ENCODE measurements at places on chromosomes 2 and 18. TPM values are rescaled to one million over a fixed set of nuclear protein-coding genes. Genes with fewer than 3 reads are reported as not detected.

LRRTM1 gene
- not detected for total RNA-seq

ANKRD62 gene
- total RNA-seq = not detected

CYBRD1 gene
- total RNA-seq = 31.4 TPM

BUB1 gene
- total RNA-seq = 44.2 TPM

NAB1 gene
- total RNA-seq = 27.8 TPM

GALM gene
- total RNA-seq = 17.2 TPM

SEPTIN2 gene
- 264 TPM for total RNA-seq

GLI2 gene
- total RNA-seq = 16.6 TPM

BMP10 gene
- total RNA-seq = not detected

RESP18 gene
- total RNA-seq = not detected

AGXT gene
- total RNA-seq = not detected

AMER3 gene
- total RNA-seq = not detected

GPR17 gene
- total RNA-seq = 0.10 TPM

NEB gene
- total RNA-seq = 0.20 TPM

MRO gene
- total RNA-seq = 0.26 TPM

KCNE4 gene
- total RNA-seq = 0.50 TPM

PTPRN gene
- total RNA-seq = 1.1 TPM

SAG gene
- total RNA-seq = not detected

PARD6G gene
- total RNA-seq = 3.0 TPM

M1AP gene
- total RNA-seq = not detected

MFSD2B gene
- total RNA-seq = 0.62 TPM

SERPINB11 gene
- not detected for total RNA-seq

Data from A549 treated with Mapracorat at 1 μM for 4 hours (cell line).